ENCODE measurements at places on chromosomes 1 and 21.
A peak's percentile ranks its signal among the peaks of the same experiment; 100 is the strongest.

- DNase-seq, result no peak
Observed at GRCh38 chr1:232212253-232212652, 417.7 kb downstream of the SIPA1L2 start.

- DNase-seq, result no peak
Observed at GRCh38 chr1:7389906-7390603, 381.0 kb upstream of the VAMP3 start.

GRCh38 chr1:43705334-43705733, 2.0 kb upstream of the ST3GAL3 start:
- DNase-seq, result no peak

- no peak for DNase-seq
Observed at GRCh38 chr1:225878282-225878681, 3.9 kb downstream of the TMEM63A start.

DNA sequence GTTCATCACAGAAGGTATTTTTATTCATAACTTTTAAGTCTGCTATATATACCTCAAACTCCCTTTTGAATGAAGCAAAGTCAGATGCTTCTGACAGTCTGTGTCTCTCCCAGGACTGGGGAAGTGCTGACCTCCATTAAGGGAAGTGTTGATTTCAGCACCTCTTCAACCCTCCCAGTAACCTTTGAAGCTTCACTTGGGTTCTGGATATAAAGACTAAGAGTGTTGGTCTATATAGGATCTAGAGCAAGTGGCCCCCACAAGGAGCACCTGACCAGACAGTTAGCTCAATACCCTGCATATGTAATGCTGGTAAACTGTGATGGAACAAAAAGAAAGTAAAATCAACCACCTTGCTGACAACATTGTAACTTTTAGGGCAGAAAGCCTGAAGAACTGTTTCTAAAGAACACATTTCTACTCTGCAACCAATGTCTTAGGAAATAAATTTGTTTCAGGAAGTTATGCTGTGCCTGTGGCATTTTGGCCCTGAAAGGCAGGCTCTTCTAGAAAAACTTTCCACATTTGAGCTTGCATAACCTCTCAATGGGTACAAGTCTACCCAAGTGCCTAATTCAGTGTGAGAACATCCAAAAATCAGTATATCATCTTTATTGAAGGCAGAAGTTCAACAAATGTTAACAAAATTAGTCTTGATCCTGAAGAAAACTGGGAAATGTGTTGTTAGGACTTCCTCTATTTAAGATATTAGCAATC, 865 bp upstream of the PTPN22 start:
- peak; percentile 35 for DNase-seq

- DNase-seq, result no peak
Observed at GRCh38 chr21:31520561-31521098, 138.9 kb upstream of the SOD1 start.

- no peak for DNase-seq
Observed at GRCh38 chr1:230276401-230276800, 149.7 kb downstream of the PGBD5 start.

- DNase-seq, result no peak
Observed at GRCh38 chr1:2509589-2509988, 16.8 kb downstream of the PANK4 start.

GRCh38 chr1:209787551-209787950, 3.2 kb upstream of the C1orf74 start:
- DNase-seq, result no peak

DNA sequence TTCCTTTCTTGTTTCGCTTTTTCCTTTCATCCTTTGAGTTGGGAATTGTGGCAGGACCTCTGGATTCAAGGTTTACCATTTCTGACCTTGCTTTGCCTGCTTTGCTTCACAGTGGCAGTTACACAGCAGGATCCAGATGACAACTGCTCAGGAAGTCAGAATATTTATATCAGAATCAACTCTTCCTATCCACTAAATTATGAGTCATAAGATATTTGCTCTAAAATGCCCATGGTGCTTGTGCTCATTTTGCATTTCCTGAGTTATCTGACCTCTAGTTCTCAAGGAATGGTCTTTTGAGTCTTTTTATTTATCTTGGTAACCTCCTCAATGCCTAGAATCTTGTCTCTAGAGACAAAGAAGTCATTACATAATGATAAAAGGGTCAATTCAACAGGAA, 290.8 kb downstream of the LRRC7 start:
- no peak for DNase-seq

DNA sequence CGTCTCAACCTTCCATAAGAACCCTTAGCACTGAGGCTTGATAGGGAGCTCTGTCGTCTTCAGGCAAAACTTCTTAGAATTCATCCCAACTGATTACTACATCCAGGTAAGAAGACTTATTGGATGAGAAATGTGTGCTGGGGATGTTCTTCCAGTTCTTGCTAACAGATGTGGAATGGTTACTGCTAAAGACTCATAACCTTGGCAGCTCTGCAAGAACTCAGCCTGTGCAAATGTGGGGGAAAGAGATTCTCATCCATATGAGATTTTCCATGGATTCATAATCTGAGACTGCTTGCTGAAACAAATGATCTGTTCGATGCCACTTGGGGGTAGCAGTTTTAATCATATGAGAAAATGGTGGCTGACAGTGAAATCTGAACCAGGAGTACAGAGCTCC, 48.2 kb downstream of the NTPCR start:
- DNase-seq, result no peak

- peak; percentile 16 for DNase-seq
Observed at GRCh38 chr1:8016895-8017241, 9.2 kb downstream of the ERRFI1 start.

DNA sequence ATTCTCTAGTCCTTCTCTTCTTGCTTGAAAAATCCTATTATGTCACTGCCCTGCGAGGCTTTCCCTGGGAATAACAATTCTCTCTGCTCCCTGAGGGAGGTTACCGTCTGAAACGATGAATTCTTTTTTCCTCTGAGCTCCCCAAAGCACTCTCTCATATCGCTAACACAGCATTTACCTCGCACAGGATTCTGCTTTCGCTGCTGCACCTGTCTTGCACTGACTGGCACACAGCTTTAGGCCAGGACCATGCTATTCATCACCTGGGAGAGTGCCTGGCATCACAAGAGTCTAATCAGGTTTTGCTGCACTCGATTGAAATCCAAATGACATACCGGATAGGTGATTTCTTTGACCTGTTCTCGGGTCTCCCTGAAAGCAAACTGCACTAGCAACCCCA, 52.8 kb upstream of the GNG4 start:
- no peak for DNase-seq

DNA sequence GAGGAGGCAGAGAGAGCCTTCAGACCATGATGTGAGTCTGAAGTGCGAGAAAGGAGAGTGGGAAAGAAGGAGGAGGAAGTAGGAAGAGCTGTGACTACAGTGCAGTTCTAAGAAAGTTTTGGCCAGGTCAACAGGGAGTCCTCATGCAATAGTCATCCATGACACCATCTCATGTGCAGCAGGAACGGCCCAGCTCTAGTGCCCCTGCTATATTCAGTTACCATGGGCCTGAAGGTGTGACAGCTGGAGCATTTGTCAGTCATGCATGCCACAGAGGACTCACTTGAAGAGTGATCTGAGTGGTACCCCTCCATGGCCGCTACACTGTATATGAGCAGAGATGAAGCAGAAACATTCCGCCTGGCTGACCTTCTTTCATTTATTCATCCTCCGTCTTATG, 77.9 kb downstream of the OMA1 start:
- DNase-seq, result no peak

- DNase-seq, result no peak
Observed at GRCh38 chr1:196063952-196064351, 544.3 kb downstream of the KCNT2 start.

DNA sequence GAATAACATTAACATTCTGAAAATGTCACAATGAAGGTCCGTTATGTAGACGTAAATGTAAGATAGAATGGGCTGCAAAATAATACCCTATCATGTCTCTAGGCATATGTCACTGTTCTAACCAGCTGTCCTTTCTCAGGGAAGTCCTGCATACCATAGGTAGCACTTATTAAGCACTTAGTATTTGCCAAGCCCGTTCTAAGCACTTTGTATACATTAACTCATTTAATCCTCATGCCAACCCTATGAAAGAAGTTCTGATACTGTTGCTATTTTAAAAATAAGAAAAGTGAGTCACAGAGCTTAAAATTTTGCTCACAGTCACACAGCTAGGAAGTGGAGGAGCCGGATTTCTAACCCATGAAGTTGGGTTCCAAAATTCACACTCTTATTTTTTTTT, 15.7 kb downstream of the GAS5 start:
- no peak for DNase-seq

DNA sequence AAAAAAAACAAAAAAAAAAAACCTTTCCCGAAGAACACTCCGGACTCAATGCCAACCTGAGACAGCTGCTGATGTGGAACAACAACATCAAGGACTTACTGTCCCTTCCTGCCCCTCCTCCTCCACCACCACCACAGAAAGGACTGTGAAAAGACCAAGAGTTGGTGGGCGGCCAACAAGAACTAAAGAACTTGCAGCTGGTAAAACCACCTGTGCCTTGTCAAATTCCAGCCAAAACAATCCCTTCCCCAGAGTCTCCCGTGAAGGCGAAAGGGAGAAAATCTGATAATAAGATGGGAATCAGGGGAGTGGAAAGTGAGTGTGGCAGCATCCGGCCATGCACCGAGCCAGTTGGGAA, 88.9 kb downstream of the PROX1 start:
- no peak for DNase-seq

GRCh38 chr1:8121261-8122159, 95.4 kb upstream of the ERRFI1 start:
- DNase-seq, result peak; percentile 68

DNA sequence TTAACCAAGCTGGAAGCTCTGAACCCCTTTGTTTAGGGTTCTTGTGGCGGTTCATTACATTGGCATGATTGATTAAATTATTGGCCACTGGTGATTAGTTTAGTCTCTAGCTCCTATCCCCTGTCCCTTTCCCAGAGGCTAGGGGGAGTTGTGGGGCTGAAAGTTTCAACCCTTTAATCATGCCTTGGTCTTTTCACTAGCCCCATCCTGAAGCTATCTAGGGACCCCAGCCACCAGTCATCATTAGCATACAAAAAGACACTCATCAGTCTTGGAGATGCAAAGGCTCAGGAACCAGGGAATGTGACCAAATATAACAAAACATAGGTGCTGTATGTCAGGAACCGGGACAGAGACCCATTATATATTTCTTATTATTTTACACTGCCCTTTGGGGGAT, 34.7 kb upstream of the SNX27 start:
- DNase-seq, result no peak

DNA sequence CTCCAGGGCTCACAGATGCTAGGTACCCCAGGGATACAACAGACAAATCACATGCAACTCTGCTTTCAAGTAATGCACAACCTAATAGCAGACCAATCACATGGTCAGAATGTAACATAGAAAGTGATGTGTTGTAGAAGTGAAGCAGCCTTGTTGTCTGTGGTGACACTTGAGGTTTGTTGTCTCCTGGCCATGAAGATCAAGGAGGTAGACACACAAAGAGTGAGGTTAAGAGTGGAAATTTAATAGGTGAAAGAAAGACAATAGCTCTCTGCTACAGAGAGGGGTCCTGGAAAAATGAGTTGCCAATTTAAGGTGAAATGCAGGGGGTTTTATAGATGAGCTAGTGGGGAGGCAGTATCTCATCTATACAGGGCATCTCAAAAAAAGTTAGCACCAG, 2.5 kb upstream of the TMEM9 start:
- DNase-seq, result no peak

GRCh38 chr1:10612436-10613160, 137.8 kb downstream of the PEX14 start:
- no peak for DNase-seq

DNA sequence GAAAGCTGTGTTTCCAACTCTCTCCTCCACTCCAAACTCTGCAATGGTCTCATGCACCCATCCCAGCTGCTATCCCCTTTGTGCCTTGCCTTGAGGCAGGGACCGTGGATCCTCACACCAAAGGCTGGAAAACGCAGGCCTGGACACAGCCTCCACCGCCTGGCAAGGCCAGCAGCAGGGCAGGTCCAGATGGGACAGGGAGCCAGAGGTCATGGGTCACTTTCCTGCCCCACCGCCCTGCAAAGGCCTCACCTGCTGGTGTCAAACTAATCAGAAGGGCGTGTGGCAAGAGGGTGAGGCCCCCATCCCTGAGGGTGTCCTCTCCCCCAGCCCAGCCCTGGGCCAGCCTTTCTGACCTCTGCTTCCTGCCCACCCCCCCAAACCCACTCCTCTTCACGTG, 106.3 kb downstream of the PAX7 start:
- DNase-seq, result no peak

DNA sequence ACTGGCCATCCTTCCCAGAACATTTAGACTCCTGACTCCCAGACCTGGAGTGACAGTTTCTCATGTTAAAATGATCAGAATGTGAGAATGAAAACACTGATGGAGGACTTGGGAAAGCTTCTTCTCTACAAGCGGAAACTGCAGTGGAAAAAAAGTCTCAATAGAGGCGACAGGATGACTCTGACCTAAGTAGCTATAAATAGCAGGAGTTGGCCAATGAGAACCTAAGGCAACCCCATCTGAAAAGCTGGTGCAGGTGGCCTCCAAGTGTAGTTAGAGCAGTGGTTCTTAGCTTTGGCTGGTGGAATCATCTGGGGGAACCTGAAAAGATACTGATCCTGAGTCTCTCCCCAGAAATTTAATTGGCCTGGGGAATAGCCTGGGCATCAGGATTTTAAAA, 44.2 kb upstream of the EXOSC10 start:
- no peak for DNase-seq

GRCh38 chr1:223707256-223708000, 4.9 kb upstream of the CAPN2 start:
- DNase-seq, result peak; percentile 97

GRCh38 chr1:220575718-220576497, 48.0 kb downstream of the MARK1 start:
- peak; percentile 96 for DNase-seq

GRCh38 chr1:62384276-62385005, 52.4 kb upstream of the USP1 start:
- peak; percentile 86 for DNase-seq

GRCh38 chr1:235401251-235401650, 34.0 kb downstream of the TBCE start:
- no peak for DNase-seq

GRCh38 chr1:232980355-232980978, 30.1 kb downstream of the NTPCR start:
- DNase-seq, result no peak

DNA sequence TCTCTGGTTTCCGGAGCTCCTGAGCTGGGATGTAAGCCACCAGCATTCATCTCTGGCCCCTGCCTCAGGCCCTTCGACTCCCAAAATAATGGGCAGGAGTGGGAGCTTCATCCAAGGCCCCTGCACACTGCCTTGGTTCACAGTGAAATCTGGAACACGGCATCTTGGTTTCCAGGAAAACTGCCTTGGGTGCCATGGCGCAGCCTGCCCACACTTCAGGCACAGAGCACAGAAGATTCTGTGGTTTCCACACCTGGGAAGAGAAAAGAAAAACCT, 48.8 kb upstream of the POFUT2 start:
- DNase-seq, result no peak

- DNase-seq, result peak; percentile 99
Observed at GRCh38 chr1:117077267-117077666, 17.1 kb downstream of the TTF2 start.

- DNase-seq, result no peak
Observed at GRCh38 chr1:88648706-88649105, 35.4 kb upstream of the PKN2 start.

Data from epithelial cell of esophagus (primary cell).